ENCODE measurements at places on chromosomes 7 and 10.

- DNase-seq: peak; percentile 88
These were observed at the start of gene TBRG4 for GRCh38 chr7:45111298-45112223. Gene TBRG4, minus strand, starts transcription at chr7:45111697. Its CDS starts 2,460 bp downstream, at chr7:45109237.

GRCh38 chr10:3222626-3223025 is 50.0 kb upstream of the PITRM1 start:
- no peak for DNase-seq

GRCh38 chr10:22644222-22644621 is 70.2 kb downstream of the PIP4K2A start:
- DNase-seq: no peak

- DNase-seq: no peak
These were observed 185.3 kb upstream of the PLPP4 start for GRCh38 chr10:120271696-120272095.

- DNase-seq: no peak
These were observed 32.0 kb upstream of the MYO3A start for GRCh38 chr10:25902002-25902401.

- DNase-seq: no peak
These were observed 526.4 kb downstream of the KIF20B start for GRCh38 chr10:90227786-90228185.

GRCh38 chr7:6238309-6238925 is 34.0 kb downstream of the CYTH3 start:
- no peak for DNase-seq

GRCh38 chr7:38881947-38882684 is 26.9 kb downstream of the VPS41 start:
- no peak for DNase-seq

GRCh38 chr10:87764072-87764934 is 53.7 kb downstream of the ATAD1 start:
- no peak for DNase-seq

DNA sequence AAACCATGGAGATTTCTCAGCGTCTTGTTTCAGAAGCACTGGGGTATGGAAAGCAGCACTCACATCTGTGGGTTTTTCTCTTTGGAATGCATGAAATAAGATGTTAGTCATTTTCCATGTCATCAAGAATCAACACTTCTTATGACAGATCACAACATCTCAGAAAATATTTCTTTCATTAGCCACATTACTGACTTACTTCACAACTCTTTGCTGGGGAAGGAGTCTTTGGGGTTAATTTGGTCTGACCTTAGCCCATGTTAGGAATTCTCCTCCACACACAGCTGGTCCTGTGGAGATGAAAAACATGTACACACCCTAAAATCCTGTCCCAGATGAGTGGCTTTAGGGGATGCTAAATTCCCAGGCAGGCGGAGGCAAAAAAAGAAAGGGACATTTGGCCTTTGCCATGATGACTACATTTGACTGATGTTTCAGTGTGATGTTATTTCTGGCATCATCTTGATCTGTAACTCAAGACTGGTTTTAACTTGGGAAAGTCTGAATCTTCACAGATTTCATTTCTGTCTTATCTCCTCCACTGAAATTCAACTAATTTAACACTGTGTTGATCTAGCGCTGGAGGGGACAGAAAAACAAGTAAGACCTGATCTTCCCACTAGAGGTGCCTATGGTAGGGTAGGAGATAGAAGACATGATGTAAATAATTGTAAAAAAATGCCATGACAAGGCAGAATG is 363.2 kb downstream of the PRPF18 start:
- no peak for DNase-seq

- DNase-seq: no peak
These were observed 757.8 kb downstream of the INHBA start for GRCh38 chr7:40944981-40945585.

- no peak for DNase-seq
These were observed 22.9 kb downstream of the IKZF1 start for GRCh38 chr7:50327443-50327842.

DNA sequence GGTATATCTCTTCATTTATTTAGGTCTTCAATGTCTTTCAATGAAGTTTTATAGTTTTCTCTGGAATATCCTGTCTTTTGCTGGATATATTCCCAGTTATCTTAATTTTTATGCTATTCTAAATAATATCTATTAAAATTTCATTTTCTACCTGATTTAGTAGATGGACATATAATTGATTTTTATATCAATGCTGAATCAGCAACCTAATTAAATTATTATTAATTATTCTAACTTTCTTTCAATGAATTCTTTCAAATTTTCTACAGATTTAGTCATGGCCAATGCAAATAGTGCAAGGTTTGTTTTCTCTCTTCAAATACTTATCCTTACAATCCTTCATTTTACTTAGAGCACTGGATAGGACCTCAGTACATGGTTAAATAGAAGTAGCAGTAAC is 56.8 kb downstream of the DENND11 start:
- no peak for DNase-seq

DNA sequence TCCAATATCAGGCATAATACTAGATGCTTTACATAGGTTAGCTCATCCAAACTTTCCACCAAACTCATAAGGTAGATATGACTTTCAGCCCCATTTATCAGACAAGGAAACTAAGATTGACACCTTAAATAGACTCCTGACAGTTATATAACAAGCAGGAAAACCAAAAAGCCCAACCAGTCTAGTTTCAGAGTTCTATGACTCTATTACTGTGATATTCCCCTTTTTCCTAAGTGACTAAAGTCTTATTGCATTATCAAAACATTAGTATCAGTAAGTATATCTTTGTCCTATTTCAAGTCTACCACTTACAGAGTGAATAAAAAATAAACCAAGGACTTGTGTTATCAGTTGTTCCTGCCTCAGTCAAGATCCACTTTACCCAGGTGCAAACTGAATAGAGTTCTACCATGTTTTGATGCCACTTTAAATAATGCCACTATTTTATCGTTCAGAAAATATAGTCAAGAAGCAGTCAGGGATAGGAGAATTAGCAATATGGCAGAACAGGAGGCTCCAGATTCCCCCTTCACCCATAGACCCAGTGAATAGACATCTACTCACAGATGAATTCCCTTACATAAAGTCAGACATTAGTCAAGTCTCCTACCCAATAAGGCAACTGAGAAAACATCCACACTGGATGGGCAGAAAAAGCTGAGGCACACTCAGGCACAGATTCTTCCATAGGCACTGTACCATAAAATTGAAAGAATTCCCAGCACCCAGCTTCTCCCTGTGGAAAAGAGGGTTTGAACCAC is 74.1 kb downstream of the CRPPA start:
- no peak for DNase-seq

- no peak for DNase-seq
These were observed 619.5 kb upstream of the SEMA3D start for GRCh38 chr7:85806321-85806720.

- DNase-seq: no peak
These were observed 135.0 kb downstream of the NT5C2 start for GRCh38 chr10:103058034-103058433.

DNA sequence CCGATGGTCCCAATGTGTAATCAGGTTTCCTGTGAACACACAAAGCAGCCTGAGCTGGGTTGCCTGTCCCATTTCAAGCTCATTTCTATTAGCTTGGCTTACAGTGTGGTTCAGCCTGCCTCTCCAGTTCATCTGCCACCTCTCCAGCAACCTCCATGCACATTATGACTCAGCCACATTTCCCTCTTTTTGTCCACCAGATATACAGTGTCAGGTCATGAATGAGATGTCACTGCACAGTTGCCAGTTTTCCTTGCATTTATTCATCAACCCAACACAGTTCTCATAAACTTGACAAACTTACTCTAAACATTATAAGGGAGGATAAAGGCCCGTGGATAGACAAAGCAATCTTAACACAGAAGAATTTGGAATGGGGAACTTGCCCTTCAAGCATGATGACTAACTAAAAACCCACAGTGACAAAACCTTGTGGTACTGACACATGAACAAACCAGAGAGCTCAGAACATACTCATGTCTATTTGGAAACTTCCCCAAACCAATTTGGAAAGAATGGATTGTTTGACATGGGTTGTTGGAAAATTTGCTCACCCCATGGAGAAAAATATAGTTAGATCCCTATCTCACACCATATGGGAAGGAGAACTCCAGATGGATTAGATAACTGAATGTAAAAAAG is 2.5 kb upstream of the CFAP58 start:
- DNase-seq: no peak

GRCh38 chr7:137820677-137821420 is 25.9 kb downstream of the DGKI start:
- no peak for DNase-seq

All from stimulated activated CD4-positive, alpha-beta T cell treated with anti-CD3 and anti-CD28 coated beads, TNF-alpha, amount 100 ng/mL, for 48 hours (primary cell).